RKO (cell line): ENCODE measurements at places on chromosomes 16 and 17.

- DNase-seq = no peak
These were observed 14.5 kb downstream of the CD2BP2 start for GRCh38 chr16:30340621-30341020.

- peak; percentile 89 for DNase-seq
These were observed at the start of gene SPATA20 for GRCh38 chr17:50547035-50547735. Gene SPATA20, plus strand, starts transcription at chr17:50547174. Its CDS starts 35 bp downstream, at chr17:50547209.

DNA sequence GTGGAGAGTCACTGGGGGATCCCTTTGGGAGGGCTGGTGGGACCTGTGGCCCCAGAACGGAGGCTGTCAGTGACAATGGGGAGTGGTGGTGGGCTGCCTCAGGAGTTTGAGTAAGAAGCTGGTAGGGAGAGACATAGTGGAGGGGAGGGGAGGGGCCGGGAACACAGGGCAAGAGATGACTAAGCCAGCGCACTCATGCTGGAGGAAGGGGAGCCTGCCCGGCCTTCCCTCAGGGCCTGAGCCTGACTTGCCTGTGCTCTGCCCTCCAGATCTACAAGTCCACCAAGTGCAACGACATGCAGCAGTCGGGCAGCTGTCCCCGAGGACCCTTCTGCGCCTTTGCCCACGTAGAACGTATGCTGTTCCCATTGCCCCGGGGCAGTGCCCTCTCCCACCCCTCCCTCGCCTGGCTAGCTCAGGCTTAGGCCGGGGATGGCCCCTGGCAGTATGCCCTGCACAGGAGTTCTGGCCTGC, 29.3 kb downstream of the UNC13D start:
- DNase-seq = peak; percentile 44

- no peak for DNase-seq
These were observed 9.6 kb downstream of the CDK5RAP3 start for GRCh38 chr17:47980541-47980940.

- DNase-seq = no peak
These were observed 21.7 kb downstream of the SPHK1 start for GRCh38 chr17:76405967-76406647.

- no peak for DNase-seq
These were observed 419.1 kb downstream of the MAF start for GRCh38 chr16:79181419-79181818.

GRCh38 chr16:67999985-68000384, 701 bp upstream of the DPEP2 start:
- DNase-seq = no peak

DNA sequence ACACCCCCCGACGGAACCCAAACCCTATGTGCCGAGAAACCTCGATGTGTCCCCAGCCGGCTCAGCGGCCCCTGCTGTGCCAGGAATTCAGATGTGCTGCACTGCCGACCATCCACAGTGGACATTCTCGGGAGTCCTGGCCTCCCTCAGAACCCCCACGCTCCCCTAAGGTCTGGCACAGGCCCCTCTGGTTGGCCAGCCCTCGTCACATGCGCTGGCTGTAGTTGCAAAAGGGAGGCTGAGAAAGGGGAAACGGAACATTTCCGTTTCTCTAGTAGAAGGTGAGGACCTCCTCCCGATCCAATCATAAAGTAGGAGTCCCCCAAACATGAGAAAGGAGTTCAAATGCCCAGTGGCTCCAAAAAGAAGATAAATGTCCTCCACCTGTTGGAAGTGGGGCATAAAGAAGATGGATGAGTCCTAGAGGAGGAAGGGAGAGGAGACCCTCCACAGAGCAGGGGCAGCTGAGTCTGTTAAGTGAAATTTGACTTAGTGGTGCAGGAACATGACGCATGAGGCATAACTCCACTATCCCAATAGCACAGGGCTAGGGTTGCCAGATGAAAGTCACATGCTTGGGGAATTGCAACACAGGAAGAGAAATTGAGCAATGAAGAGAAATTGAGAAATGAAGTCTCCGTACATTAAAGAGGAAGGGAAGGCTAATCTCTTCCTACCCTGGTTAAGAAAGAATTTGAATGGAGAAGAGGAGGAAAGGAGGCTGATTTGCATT, 49.3 kb upstream of the WSB1 start:
- no peak for DNase-seq

DNA sequence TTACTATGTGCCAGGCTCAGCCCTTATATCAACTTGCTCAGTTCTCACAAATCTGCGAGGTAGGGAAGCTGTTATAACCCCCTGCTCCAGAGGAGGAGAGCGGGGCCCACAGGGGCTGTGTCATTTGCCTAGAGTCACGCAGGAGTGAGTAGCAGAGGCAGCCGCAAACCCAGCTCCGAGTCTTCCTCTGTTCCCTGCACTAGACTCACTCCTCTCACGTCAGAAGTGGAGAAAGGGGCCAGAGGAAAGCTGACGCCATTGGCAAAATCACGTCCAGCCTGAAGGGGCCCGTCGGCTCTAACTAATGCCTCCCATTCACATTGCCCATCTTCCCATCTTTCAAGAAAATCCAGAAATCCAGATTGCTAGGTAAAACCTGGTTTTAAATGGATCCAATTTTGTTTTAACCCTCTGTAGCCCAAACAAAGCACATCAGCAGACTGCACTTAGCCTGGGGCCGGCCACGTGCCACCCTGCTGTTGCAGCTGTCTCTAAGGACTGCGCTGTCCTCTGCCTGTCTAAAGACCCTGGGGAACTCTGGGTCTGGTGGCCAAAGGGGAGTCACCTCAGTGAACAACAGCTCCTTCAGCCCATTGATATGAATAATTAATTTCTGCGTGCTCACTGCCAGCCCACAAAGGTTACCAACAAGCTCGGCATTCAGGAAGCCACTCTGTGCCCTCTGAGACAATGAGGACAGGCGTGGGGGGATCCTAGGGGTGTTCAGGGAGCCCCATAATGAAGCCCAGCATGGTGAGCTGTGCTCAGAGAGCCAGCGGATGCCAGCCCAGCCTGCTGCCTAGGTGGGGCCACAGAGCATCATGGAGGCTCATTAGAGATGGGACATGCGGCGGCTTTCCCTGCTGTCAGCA, 36.7 kb upstream of the ABR start:
- DNase-seq = no peak

GRCh38 chr17:31674305-31674704, 184.7 kb downstream of the COPRS start:
- no peak for DNase-seq

GRCh38 chr16:79698341-79698753, 97.8 kb upstream of the MAF start:
- no peak for DNase-seq

- DNase-seq = no peak
These were observed 593.1 kb upstream of the CDH5 start for GRCh38 chr16:65773301-65773874.

- DNase-seq = peak; percentile 23
These were observed 8.3 kb downstream of the ALKBH5 start for GRCh38 chr17:18191967-18192366.

GRCh38 chr16:49280105-49280741, 1.4 kb downstream of the CBLN1 start:
- DNase-seq = no peak

DNA sequence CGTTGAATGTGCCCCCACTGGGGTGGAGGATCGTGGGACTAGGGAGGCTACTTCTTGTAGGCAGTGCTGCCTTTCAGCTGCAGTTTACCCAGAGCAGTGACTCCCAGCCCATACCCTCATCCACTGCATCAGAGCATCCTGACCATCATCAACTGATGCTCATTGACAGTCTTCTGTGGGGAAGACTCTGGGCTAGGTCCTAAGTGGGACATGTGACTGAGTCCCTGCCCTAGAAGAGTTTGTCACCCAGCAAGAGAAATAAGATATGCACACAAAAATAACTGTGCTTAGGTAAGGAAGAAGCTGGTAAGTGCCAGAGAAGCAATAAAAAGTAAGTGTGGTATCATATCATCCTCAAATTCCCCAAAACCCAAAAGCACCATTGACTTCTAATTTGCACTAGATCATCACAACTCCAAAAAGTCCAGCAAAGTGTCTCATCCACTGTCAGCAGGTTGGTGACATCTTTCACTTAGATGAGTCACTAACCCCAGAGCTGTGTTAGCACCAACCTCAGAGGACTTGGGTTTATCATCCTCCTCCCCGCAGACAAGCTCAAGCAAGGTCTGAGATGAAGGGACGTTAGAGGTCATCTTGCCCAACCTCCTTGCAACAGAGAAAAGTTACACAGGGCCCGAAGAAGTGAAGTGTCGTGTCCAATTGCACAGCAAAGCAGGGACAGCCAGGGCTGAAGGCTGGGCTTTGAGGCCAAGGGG, 99.0 kb downstream of the CCDC182 start:
- no peak for DNase-seq

- DNase-seq = no peak
These were observed 3.3 kb downstream of the STX4 start for GRCh38 chr16:31036691-31037090.

GRCh38 chr16:11306997-11307638, 26.0 kb upstream of the PRM1 start:
- DNase-seq = no peak

- peak; percentile 26 for DNase-seq
These were observed at the start of gene LIMD2 for GRCh38 chr17:63699638-63700527. Gene LIMD2, minus strand, starts transcription at chr17:63700125. Its CDS starts 827 bp downstream, at chr17:63699298.

DNA sequence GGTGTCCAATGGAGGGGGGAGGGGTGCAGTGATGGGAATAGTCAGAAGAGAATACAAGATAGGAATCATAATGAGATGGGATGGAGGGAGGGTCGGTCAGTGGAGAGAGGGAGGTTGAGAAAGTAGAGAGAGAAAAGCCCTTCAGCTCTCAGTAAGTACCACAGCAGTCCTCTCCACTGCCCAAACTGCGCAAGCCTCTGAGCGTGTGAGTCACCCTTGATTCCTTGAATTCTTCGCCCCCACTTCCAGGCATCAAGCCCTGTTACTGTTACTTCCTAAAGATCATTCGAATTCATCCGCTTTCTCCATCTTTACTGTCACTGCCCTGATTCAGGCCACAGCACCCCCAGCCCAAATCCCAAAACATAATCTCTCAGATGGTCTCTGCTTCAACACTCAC, 2.5 kb downstream of the GUCY2D start:
- no peak for DNase-seq

GRCh38 chr17:17541640-17542001, 45.4 kb upstream of the RASD1 start:
- DNase-seq = no peak

- DNase-seq = no peak
These were observed 39.9 kb downstream of the WSCD1 start for GRCh38 chr17:6110088-6110487.

- DNase-seq = peak; percentile 72
These were observed 28.4 kb downstream of the DNAH2 start for GRCh38 chr17:7745748-7746470.

- no peak for DNase-seq
These were observed 7.4 kb downstream of the TMC6 start for GRCh38 chr17:78120971-78121800.

DNA sequence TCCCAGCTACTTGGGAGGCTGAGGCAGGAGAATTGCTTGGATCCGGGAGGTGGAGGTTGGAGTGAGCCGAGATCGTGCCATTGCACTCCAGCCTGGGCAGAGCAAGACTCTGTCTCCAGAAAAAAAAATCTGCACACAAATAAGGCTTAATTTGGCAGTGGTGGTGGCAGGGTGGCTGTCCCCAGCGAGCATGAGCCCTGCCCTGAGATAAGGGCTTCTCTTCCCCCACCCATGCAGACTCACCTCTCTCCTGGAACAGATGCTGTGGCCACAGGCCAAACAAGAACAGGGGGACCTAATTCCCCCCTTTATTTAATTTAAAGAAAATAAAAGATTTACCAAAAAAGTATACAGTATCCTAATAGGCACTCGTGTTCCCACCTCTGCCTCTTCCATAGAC, 157.2 kb downstream of the RAB11FIP4 start:
- DNase-seq = peak; percentile 43

DNA sequence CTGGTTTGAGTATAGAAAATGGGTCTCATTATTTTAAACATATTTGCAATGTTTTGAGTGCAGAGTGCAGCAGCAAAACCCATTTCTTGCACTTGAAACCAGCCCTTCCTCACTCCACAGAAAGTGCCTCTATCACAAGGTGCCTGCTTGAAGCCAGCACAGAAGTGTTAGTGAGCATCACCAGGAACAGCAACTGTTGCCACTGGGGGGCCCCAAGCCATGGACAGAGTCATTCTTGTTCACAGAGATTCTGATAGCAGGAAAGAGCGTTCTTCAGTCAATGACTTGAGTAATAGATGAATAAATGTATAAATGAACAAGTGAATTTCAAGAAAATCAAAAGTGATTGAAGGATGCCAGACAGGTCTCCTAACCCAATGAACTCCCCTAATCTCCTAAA, 45.6 kb downstream of the CHD9NB start:
- DNase-seq = peak; percentile 5

- DNase-seq = no peak
These were observed 60.2 kb downstream of the JPH3 start for GRCh38 chr16:87662254-87663204.

DNA sequence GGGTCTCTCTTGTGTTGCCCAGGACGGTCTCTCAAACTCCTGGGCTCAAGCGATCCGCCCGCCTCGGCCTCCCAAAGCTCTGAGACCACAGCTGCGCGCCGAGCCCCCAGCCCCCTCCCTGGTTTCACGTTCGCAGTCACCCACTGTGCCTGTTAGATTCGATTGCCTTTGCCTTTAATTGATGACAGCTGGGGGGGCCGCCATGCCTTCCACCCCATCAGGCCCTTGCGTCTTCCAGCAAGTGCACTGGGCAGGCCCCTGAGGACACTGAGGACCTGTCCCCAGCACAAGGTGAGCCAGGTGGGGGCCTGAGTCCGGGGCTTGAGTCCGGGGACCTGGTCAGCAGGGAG, 3.3 kb downstream of the IGFALS start:
- DNase-seq = no peak

GRCh38 chr17:52604105-52604504, 445.6 kb upstream of the CA10 start:
- no peak for DNase-seq

- peak; percentile 44 for DNase-seq
These were observed 60.2 kb downstream of the TEX2 start for GRCh38 chr17:64202683-64203344.

- no peak for DNase-seq
These were observed 6.9 kb upstream of the SCNN1G start for GRCh38 chr16:23175651-23176050.

GRCh38 chr16:6545329-6545728, 787.3 kb upstream of the RBFOX1 start:
- DNase-seq = no peak

GRCh38 chr17:72259922-72260321, 139.1 kb downstream of the SOX9 start:
- no peak for DNase-seq

GRCh38 chr16:50068550-50068949, 2.8 kb downstream of the HEATR3 start:
- DNase-seq = no peak
